ENCODE measurements at places on chromosomes 2 and 18. TPM values are rescaled to one million over a fixed set of nuclear protein-coding genes. Genes with fewer than 3 reads are reported as not detected.

Gene FAM124B
- 0.39 TPM for total RNA-seq

Gene HNRNPLL
- 80.2 TPM for total RNA-seq

Gene SETBP1
- total RNA-seq: 28.5 TPM

Gene SLC30A3
- 0.68 TPM for total RNA-seq

Gene KCMF1
- 89.7 TPM for total RNA-seq

Gene TLX2
- 1.2 TPM for total RNA-seq

Gene ARHGAP28
- total RNA-seq: not detected

Gene PLEKHH2
- total RNA-seq: 0.10 TPM

Gene TDRD15
- total RNA-seq: not detected

Gene LTBP1
- total RNA-seq: 0.05 TPM

Gene LAMA1
- not detected for total RNA-seq

Gene CPS1
- 0.34 TPM for total RNA-seq

Gene ADAM17
- total RNA-seq: 27.4 TPM

Gene SRD5A2
- not detected for total RNA-seq

Gene SP140
- total RNA-seq: 111 TPM

Gene RTP5
- total RNA-seq: not detected

Gene PARD6G
- not detected for total RNA-seq

Gene SPDYA
- total RNA-seq: 2.1 TPM

Gene ZNF892
- total RNA-seq: 3.2 TPM

Gene C2orf81
- 3.5 TPM for total RNA-seq

Gene TWIST2
- total RNA-seq: not detected

Gene RGPD3
- 0.32 TPM for total RNA-seq

Gene MAB21L4
- total RNA-seq: not detected

Gene ADRA2B
- total RNA-seq: 0.07 TPM

Gene KLHL29
- 2.2 TPM for total RNA-seq

Gene TUBA4B
- total RNA-seq: not detected

Gene RUFY4
- total RNA-seq: 3.3 TPM

Gene VIT
- not detected for total RNA-seq

Gene ANKRD30BL
- not detected for total RNA-seq

Gene APOB
- total RNA-seq: not detected

Gene ME2
- total RNA-seq: 80.0 TPM

Gene RAD51AP2
- not detected for total RNA-seq

Gene KCNG2
- not detected for total RNA-seq

Gene RNPEPL1
- total RNA-seq: 115 TPM

Gene IL36B
- not detected for total RNA-seq

Gene PLCD4
- total RNA-seq: 0.64 TPM

Gene CELF4
- total RNA-seq: not detected

Gene POMC
- total RNA-seq: 3.4 TPM

Gene DSG1
- not detected for total RNA-seq

Gene SCYGR1
- not detected for total RNA-seq

Gene TTC31
- 47.9 TPM for total RNA-seq

Gene TEKT4
- total RNA-seq: 0.39 TPM

Gene ASXL3
- not detected for total RNA-seq

Gene ZAP70
- 346 TPM for total RNA-seq

Gene SATB2
- total RNA-seq: 0.10 TPM

Gene PSTPIP2
- total RNA-seq: 13.8 TPM

Gene HOXD9
- total RNA-seq: not detected

Gene HOXD13
- total RNA-seq: not detected

Gene CYP26B1
- total RNA-seq: not detected

Gene NTSR2
- not detected for total RNA-seq

Gene HAAO
- total RNA-seq: 0.80 TPM

Gene NAT8
- total RNA-seq: not detected

Gene UGT1A3
- total RNA-seq: not detected

Gene SIX2
- total RNA-seq: not detected

Measured in T-helper 1 cell treated with Interleukin-12 subunit alpha and Interleukin-12 subunit beta and Interleukin-4 antibody, amounts not matched to agents 30 ng/mL and 1 ng/mL, for 36 hours (primary cell).